Neural crest cell (in vitro differentiated cells): ENCODE measurements at places on chromosomes 6 and 20. TPM values are rescaled to one million over a fixed set of nuclear protein-coding genes. Genes with fewer than 3 reads are reported as not detected.

DNA sequence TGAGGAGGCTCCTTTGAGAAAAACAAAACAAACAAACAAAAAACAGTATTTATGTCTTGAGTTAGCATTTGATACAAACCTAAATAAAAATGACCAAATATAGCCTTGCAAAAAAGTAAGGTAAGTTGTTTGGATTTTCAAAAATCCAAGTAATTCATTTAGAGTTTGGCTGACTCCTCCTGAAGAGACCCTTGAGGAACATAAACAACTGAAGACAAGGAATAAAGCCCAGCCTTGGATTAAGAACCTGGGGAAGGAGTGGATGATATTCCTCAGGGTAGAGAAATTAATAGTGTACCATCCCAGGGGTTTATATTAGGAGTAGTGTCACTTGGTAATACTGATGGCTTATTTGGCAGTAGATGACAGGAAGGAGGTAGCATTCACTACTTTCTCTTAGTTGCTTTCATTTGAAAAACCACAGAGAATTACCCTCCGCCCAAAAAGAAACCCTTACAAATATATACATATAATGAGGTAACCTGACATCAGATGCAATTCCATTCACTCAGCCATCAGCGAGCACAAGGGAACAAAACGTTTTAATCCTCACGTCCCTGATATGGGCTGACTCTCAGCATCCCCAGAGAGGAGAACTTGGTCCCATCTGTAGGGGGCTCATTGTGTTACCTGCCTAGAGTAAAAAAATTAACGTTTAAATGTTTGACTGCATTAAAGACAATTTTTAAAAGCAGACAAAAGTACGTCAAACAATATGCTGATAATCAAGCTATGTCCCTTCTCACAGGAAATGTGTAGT lies 57.0 kb downstream of the SOBP start:
- H3K4me3 ChIP-seq, result no peak overlapping the region
- H3K4me1 ChIP-seq, result peaks cover 19% of the 10 kb centered on the region
- DNase-seq, result no peak

GRCh38 chr6:152897807-152898399 lies 84.9 kb downstream of the FBXO5 start:
- no peak overlapping the region for H3K4me3 ChIP-seq
- H3K27ac ChIP-seq, result no peak overlapping the region
- no peaks in the 10 kb centered on the region for H3K4me1 ChIP-seq

LINC00237 gene
- not detected in 2 replicates for total RNA-seq

RHAG gene
- not detected in 2 replicates for total RNA-seq
